Endodermal cell (in vitro differentiated cells): ENCODE measurements at places on chromosomes 4 and X. TPM values are rescaled to one million over a fixed set of nuclear protein-coding genes. Genes with fewer than 3 reads are reported as not detected.

The ENAM gene
- not detected in 2 replicates for total RNA-seq

The HTN1 gene
- not detected in 3 replicates for total RNA-seq

The NDP gene
- total RNA-seq = not detected in 2 replicates

The GABRQ gene
- total RNA-seq = 1.7 and 2.1 TPM in 2 replicates

The EDA2R gene
- 1.7 and 2.0 TPM in 2 replicates for total RNA-seq

The SH2D1A gene
- total RNA-seq = not detected in 2 replicates

The RNF128 gene
- 0.74 to 1.1 TPM (median 0.84 TPM) in 3 replicates for total RNA-seq

The AFM gene
- not detected in 2 replicates for total RNA-seq

The PDGFC gene
- total RNA-seq = 4.9 to 6.8 TPM (median 6.7 TPM) in 3 replicates

GRCh38 chr4:11418610-11419009, 10.1 kb downstream of the HS3ST1 start:
- H3K4me1 ChIP-seq = peaks cover 32% of the 10 kb centered on the region
- no peak overlapping the region for H3K27ac ChIP-seq
- H3K36me3 ChIP-seq = no peaks in the 10 kb centered on the region
- H3K4me3 ChIP-seq = no peak overlapping the region
- no peaks in the 10 kb centered on the region for H3K27me3 ChIP-seq

DNA sequence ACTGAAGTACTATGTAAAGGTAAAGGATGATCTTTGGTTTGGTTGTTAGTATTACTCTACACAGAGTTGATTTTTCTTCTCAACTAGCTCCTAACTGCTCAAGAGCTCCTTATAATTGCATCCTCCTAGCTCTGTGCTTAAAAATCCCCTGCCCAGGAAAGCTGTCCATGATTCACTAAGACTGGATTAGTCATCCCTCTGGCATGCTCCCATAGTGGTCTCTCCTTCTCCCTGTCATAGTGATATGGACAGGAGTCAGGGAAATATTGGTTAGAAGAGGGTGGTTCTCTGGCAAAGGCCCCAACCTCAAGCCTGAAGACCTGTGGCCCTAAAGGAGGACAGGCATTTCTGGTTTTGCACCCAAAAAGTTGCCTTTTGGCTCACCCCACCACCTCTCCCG, 242.3 kb upstream of the KCNIP4 start:
- H3K4me1 ChIP-seq = peaks cover 3% of the 10 kb centered on the region
- no peak overlapping the region for H3K27ac ChIP-seq
- H3K27me3 ChIP-seq = no peaks in the 10 kb centered on the region
- DNase-seq = no peak

DNA sequence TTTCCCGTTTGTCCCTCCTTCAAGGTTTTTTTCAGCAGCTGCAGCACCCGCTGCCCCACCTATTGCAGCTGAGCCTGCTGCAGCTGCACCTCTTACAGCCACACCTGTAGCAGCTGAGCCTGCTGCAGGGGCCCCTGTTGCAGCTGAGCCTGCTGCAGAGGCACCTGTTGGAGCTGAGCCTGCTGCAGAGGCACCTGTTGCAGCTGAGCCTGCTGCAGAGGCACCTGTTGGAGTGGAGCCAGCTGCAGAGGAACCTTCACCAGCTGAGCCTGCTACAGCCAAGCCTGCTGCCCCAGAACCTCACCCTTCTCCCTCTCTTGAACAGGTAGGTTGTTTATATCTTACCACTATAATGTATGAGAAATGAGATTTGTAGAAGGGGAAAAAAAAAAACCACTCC, 4.5 kb downstream of the PRR27 start:
- no peak for DNase-seq
- H3K27me3 ChIP-seq = no peaks in the 10 kb centered on the region
- no peaks in the 10 kb centered on the region for H3K36me3 ChIP-seq
- no peaks in the 10 kb centered on the region for H3K4me1 ChIP-seq

GRCh38 chr4:828641-829271, 2.8 kb upstream of the CPLX1 start:
- H3K4me1 ChIP-seq = peaks cover 2% of the 10 kb centered on the region
- no peaks in the 10 kb centered on the region for H3K36me3 ChIP-seq
- no peak overlapping the region for H3K27ac ChIP-seq
- no peak overlapping the region for H3K4me3 ChIP-seq

DNA sequence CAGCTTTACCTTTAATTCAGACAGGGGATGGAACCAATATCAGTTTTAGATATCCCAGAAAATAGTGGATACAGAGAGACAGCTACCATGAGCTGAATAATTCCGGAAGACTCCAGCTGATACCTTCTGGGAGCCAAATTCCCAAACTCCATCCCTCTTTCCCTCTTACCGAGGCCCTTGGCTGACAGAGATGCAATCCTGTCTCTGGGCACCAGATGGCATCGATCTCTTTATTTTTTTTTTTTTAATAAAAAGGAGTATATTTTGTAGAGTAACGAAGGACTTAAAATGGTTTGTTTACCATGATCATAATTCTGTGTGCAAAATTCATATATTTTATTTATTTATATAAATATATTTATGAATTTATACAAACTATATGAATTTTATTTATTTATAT, 31.0 kb downstream of the RAB40A start:
- H3K4me3 ChIP-seq = no peak overlapping the region
- no peak overlapping the region for H3K27ac ChIP-seq
- DNase-seq = no peak

GRCh38 chr4:132910229-132910748, 238.8 kb upstream of the PCDH10 start:
- no peaks in the 10 kb centered on the region for H3K4me1 ChIP-seq
- H3K4me3 ChIP-seq = no peak overlapping the region
- H3K36me3 ChIP-seq = no peaks in the 10 kb centered on the region
- DNase-seq = no peak
- no peak overlapping the region for H3K27ac ChIP-seq
- H3K27me3 ChIP-seq = no peaks in the 10 kb centered on the region

GRCh38 chrX:124388562-124388961, 42.2 kb downstream of the SH2D1A start:
- no peaks in the 10 kb centered on the region for H3K27me3 ChIP-seq
- H3K4me3 ChIP-seq = no peak overlapping the region
- no peaks in the 10 kb centered on the region for H3K4me1 ChIP-seq
- H3K36me3 ChIP-seq = no peaks in the 10 kb centered on the region
- peak; percentile 75 for DNase-seq
- no peak overlapping the region for H3K27ac ChIP-seq

- peak; percentile 64 for DNase-seq
- no peaks in the 10 kb centered on the region for H3K27me3 ChIP-seq
- H3K27ac ChIP-seq = no peak overlapping the region
- H3K4me1 ChIP-seq = no peaks in the 10 kb centered on the region
Observed at GRCh38 chr4:134747108-134747805, 545.7 kb upstream of the PABPC4L start.

DNA sequence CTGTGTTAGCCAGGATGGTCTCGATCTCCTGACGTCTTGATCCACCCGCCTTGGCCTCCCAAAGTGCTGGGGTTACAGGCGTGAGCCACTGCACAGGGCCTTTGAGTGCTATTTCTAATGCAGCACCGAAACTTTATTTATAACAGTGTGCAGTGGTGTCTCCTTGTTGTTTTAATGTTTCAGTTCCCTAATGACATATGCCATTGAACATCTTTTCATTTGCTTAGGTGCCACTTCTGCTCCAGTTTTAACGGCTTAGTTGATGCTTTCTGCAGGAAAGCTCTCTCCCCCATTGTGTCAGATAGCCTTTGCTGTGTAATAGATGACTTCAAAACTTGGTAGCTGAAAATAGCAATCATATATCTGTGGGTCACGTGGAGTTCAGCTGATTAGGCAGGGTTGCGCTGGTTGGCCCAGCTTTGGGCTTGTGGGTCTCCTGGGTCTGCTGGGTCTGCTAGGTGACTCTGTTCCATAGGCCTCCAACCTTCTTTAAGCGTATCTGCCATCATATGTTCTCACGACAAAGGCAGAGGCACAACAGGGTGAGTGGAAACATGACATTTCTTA, 76.4 kb upstream of the SHISA3 start:
- H3K27me3 ChIP-seq = no peaks in the 10 kb centered on the region
- H3K4me3 ChIP-seq = no peak overlapping the region
- no peaks in the 10 kb centered on the region for H3K36me3 ChIP-seq
- DNase-seq = no peak

DNA sequence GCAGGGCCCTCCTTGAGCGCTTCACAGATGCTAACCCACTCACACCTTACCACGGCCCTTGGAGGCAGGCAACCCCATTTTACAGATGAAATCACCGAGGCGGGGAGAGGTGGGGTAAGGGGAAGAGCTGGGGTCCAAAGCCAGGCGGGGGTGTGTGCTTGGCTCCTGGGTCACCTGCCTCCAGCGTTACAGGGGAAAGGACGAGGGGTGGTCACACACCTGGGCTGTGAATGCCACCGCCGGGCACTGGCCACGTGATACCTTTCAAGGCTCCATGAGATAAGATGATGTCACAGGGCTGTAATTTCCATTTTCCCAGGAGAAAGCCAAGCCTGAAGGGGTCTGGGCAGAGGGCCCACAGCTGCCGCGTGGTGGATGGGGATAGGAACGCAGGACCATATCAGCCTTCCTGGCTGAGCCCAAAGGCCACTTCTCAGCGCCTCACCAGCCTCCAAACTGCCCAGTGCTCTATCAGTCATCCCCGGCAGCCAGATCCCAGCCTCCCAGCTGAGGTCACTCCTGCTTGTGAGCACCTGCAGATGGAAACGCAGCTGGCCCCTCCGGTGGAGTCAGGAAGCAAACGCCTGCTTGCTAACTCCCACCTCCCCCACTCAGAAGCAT, 62.4 kb upstream of the CRMP1 start:
- H3K27ac ChIP-seq = peak overlapping the region; percentile 98
- H3K36me3 ChIP-seq = no peaks in the 10 kb centered on the region
- DNase-seq = peak; percentile 73
- H3K4me1 ChIP-seq = no peaks in the 10 kb centered on the region
- H3K27me3 ChIP-seq = no peaks in the 10 kb centered on the region
- H3K4me3 ChIP-seq = no peak overlapping the region

GRCh38 chrX:21493226-21493830, 119.1 kb downstream of the CNKSR2 start:
- H3K36me3 ChIP-seq = no peaks in the 10 kb centered on the region
- no peak for DNase-seq
- no peaks in the 10 kb centered on the region for H3K27me3 ChIP-seq
- H3K4me3 ChIP-seq = no peak overlapping the region
- no peaks in the 10 kb centered on the region for H3K4me1 ChIP-seq

DNA sequence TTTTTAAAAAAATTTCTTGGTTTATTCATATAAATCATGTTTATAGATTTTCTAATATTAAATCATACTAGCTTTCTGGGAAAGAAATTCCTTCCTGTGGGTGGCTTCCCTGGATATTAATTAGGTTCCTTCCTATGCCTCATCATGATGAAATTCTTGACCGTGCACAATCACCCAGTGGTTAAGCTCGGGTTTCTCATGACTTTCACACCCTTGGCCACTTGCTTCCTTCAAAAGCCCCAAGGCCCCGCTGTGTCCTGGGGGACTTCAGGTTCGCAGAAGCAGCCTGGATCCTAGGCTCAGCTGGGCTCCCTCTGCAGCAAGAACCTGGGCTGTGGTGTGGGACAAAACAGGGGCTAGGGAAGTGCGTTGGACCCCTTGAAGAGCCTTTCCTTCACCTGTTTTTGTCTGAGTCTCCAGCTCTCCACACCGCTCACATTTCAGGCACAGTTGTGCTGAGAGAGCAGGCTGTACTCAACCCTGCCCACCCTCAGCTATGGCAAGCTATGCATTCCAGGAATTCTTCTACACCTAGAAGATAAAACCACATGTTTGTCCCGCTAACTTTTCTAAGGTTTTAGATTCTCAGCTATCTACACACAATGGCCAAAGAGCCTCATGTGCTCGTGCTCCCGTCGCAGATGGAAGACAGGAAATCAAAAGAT, 48.9 kb upstream of the TMSB15B start:
- no peaks in the 10 kb centered on the region for H3K36me3 ChIP-seq
- no peaks in the 10 kb centered on the region for H3K4me1 ChIP-seq

DNA sequence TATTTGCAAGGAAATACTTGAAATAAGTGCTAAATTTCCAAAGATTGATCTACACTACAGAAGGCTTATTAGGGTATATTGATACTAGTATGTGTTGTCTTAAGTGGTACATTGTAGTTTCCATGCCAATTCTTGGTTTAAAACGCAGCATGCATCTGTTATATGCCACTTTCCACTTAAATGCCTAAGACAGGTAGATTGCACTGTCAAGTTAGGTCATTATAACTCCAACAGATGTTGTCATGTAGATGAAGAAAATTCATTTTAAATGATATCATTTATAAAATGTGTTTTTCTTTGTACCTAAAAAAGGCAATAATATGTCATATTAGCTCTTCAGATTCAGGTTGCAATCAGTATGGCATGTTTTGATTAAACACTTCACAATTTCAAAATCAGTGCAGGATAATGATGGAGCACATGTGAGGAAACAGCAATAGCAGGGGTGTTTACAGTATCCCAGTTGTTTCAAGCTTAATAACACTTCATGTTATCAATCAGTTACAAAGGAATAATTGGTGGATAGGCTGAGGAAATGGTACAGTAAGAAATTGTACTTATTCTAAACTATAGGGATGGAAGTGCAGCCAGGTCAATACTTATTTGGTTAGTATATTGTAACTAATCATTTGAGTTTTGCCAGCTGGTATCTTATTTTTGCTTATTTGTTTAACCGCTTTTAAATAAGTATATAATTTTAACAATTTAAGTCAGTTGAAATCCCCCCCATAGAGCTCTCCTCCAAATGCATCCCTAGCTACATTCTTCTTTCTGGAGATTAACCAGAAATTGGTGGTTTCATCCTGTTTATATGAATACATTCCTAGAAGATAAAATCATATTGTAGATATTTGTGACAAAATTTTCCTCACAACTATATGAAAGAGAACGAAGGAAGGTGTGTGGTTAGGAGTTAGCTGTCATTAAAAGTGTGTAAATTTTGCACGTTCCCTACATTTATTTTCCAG, 454.4 kb upstream of the ATOH1 start:
- H3K27ac ChIP-seq = no peak overlapping the region
- no peak overlapping the region for H3K4me3 ChIP-seq
- no peaks in the 10 kb centered on the region for H3K4me1 ChIP-seq
- no peaks in the 10 kb centered on the region for H3K27me3 ChIP-seq

GRCh38 chrX:18548996-18549395, 122.9 kb downstream of the RS1 start:
- no peak overlapping the region for H3K27ac ChIP-seq
- peaks cover 4% of the 10 kb centered on the region for H3K4me1 ChIP-seq
- DNase-seq = no peak
- no peak overlapping the region for H3K4me3 ChIP-seq

DNA sequence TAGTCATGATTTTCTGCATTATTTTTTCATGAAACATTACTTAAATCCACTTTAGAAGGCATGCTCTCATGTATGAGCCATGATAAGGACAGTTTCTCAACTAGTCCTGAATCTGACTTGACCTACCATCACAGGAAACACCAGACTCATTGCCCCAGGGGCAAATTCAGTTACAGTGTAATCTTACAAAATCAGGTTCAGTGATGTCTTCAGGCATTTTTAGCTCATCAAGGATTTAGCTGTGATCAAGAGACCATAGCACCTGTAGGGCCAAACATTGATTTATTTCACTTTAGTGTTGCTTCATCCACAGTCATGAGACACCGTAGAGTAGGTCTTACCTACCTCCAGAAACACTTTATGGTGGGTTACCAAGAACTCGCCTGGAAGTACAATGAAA, 3.1 kb upstream of the TASL start:
- no peaks in the 10 kb centered on the region for H3K4me1 ChIP-seq
- no peaks in the 10 kb centered on the region for H3K36me3 ChIP-seq
- H3K27me3 ChIP-seq = no peaks in the 10 kb centered on the region
- DNase-seq = no peak
